NCI-H2081 (cell line): ENCODE measurements at places on chromosomes 5 and 9.

GRCh38 chr5:31598640-31599611 lies 40.0 kb upstream of the PDZD2 start:
- no peak for DNase-seq

DNA sequence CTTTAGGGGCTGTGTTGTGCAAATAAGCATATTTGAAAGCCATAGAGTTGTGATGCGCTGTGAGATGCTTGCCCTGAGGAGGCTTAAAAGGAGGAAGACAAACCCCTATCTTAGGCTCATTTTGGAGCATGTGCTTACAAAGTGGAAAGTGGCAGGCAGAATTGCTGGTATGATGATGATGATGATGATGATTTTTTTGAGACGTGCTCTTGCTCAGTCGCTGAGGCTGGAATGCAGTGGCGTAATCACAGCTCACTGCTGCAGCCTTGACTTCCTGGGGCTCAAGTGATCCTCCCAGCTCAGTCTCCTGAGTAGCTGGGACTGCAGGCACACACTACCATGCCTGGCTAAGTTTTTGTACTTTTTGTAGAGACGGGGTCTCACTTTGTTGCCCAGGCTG lies 1.7 kb downstream of the CNOT8 start:
- DNase-seq = no peak

GRCh38 chr9:99264070-99264680 lies 42.1 kb downstream of the SEC61B start:
- no peak for DNase-seq

GRCh38 chr5:161700065-161700464 lies 14.5 kb downstream of the GABRA6 start:
- no peak for DNase-seq
